ENCODE measurements at places on chromosomes 2 and 18.
A peak's percentile ranks its signal among the peaks of the same experiment; 100 is the strongest.

DNA sequence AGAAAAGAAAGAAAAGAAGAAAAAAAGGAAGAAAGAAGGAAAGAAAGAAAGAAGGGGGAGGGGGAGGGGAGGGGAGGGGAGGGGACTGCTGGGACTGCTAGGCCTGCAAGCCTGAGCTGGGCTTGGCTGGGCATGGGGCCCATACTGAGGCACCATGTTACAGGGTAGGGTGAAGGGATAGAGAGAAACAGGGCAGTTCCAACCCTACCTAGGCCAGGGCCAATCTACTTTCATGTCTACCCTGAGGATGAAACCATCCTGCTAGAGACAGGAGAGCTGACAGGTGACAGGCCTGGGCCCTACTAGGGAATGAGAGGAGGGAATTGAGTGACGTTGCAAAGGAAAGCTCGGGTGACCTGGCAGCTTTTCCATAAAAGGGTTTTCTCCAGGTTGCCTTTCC lies 41.7 kb downstream of the TEX44 start:
- no peak for DNase-seq

- no peak for DNase-seq
Observed at GRCh38 chr2:160574468-160575140, 81.0 kb upstream of the RBMS1 start.

- no peak for DNase-seq
Observed at GRCh38 chr2:119873350-119874315, 113.9 kb downstream of the PTPN4 start.

GRCh38 chr18:76482971-76483691 lies 11.9 kb downstream of the ZNF516 start:
- no peak for DNase-seq

- DNase-seq = no peak
Observed at GRCh38 chr2:234932591-234933168, 19.1 kb upstream of the SH3BP4 start.

- no peak for DNase-seq
Observed at GRCh38 chr2:37911296-37911873, 13.7 kb upstream of the RMDN2 start.

DNA sequence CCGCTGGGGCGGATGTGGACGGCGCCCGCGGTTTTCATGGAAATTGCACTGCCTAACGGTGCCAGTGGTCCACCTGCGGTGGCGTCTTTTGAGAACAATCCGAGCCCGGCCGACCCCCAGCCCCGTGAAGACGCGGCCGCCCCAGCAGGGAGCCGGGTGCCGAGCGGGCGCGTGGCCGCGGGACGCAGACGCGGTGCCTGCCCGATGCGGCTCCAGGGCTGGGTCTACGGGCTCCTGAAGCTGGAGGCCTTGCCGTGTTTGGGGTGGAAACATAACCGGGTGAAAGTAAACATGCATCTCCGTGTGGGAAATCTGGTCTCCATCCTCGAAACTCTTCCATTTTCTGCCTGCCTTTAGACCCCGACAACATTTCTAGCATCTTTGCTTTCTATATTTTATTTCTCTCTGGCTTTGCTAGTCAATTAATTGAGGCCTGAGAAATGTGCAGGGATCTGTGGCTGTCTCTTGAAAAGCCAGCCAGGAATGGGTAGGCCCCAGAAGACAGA lies 572 bp downstream of the INPP4A start:
- peak; percentile 17 for DNase-seq

Data from WERI-Rb-1 (cell line).